ELR (cell line): ENCODE measurements at places on chromosomes 6 and 20.

- no peak for DNase-seq
Observed at GRCh38 chr6:7216941-7217621, 95.9 kb downstream of the SSR1 start.

- peak; percentile 18 for DNase-seq
Observed at GRCh38 chr6:75094614-75095200, 111.1 kb downstream of the COL12A1 start.

GRCh38 chr20:41200446-41201202 is 63.3 kb downstream of the PLCG1 start:
- DNase-seq: no peak

DNA sequence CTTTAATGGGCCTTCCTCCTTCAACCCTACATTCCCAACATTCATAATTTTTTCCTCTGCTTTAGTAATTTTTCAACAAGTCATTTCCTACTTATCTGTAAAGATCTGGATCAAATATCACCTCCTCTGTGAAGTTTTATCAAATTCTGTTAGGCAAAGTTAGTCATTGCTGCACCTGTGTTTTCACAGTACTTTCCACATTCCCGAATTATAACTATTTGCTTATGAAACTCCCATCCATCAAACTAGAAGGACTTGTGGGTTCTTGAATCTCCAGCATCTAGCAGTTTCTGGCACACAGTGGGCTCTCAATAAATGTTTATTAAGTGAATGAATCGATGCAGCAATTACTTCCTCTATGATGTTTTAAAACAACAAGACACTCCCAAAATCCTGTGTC is 257.6 kb downstream of the HDGFL1 start:
- no peak for DNase-seq

GRCh38 chr6:47651505-47651944 is 46.9 kb upstream of the ADGRF4 start:
- DNase-seq: peak; percentile 69

DNA sequence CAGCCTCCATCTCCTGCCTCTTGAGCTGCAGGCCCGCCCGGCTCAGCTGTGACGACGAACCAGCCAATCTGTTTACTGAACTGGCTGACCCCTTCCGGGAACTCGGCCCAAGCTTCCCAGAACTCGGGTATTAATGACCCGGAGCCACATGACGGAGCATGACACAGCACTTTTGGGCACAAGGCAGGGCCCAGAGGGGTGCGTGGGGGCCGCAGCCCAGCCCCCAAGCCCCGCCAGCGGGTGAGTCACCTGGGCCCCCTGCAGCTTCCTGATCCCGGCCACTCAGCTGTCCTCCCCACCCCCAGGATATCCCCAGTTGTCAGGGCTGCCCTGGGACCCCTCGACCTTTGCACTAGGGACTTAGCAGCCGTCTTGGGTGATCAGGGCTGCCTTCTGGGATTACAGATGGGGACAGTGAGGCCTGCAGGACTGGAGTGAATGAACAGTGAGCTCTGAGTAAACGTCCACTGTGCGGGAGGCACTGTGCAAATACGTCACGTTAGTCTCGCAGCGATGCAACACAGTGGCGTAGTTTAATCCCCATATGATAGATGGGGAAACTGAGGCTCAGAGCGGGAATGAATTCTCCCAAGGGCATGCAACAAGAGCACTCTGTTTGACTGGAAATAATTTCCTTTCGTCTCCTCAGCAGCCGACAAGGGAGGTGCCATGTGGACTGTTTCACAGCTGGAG is 102.1 kb downstream of the CEBPB start:
- DNase-seq: peak; percentile 97

DNA sequence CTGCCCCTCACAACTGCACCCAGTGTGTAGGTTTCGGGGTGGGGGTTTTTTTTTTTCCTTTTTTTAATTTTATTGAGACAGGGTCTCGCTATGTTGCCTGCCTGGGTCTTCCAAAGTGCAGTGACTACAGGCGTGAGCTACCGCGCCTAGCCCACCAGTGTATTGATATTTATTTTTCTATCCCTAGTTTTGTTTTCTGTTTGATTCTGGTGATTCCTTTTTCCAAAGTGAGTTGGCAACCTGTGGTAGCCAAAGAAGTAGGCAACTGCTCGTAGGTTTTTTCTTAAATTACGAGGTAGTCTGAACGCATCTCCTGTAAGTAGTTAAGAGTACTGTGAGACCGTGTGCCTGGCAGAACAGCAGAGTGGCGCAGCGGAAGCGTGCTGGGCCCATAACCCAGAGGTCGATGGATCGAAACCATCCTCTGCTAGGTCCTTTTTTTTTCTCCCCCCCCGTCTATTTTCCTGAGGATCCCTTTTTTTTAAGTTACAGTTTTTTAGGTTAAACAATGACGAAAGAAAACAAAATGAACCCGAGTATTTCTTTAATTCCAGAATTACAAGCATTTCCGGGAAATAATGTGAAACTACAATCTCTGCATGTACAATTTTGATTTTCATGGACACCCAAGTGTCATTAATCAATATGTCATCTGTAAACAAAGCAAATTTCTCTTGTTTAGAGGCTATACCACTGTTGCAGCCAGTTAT is 78.7 kb upstream of the BTN3A2 start:
- peak; percentile 72 for DNase-seq

GRCh38 chr20:1526896-1527295 is 30.6 kb downstream of the SIRPD start:
- peak; percentile 20 for DNase-seq

DNA sequence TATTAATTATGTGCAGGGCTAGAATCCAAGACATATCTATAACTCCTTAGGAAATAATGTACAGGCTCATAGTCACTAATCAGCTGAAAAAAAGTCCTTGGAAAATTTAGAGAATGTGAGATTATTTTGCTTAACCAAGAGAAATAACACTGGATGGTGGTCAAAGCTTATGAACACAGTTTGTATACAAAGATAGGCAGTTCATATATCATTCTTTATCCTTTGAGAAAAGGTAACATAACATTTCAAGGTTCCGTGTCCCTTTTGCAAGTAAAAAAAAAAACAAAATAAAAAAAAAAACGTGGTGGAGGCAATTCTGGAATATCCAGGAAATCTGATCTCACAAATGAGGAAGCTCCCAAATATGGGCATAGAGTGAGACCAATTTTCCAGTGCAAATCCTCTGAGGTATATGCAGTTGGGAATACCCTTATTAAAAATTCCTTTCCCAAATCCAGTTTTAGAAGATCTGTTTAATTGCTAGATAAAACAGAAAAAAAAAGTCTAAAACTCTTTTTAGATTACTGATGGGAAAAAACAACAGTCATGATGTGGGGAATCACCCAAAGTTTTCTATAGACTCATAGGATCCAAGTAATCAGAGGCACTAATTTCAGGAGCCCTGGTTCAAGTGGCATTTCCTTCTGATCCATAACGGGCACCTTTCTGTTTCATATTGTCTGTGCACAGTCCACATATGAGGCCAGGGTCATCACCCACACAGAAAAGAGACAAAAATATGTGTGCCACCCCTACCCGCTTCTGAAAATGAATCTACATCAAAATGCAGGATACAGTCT is 17.7 kb upstream of the TNFAIP3 start:
- DNase-seq: no peak

DNA sequence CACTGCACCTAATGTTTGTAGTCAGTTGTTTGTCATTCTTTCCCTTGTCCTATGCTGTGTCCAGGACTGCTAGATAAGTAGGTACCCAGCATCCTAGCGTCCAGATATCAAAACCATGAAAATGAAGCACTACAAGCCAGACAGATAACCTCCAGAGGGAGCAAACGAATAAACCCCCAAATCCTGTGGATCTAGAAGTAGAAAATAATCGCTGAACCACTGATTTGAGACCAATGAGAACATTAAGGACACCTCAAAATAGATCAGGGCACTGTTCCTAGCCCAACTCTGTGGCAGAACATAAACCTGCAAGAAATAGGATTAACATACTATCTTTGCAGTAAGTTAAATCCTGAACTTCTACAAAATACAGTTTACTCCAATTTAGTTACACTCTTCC is 1.1 kb upstream of the KLHL32 start:
- no peak for DNase-seq

DNA sequence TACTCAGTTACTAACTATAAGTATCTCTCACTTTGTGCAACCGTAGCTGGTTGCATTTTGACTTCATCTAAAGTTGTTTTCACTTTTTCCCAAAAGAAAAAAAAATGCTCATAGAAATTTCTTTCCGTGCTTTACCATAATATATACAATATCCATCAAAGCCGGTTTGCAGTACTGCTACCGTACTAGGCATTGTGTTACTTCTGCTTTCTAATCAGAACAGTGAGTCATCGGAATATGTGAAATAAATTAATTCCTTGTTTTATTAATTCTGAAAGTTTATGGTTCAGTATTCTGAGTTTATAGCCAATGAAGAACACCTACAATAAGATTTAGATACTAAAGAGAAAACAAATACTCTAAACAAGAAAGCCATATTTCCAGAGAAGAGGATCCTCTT is 72.5 kb downstream of the TNFRSF21 start:
- no peak for DNase-seq
